ENCODE measurements at places on chromosomes 13 and 19.

- DNase-seq: no peak
Observed at GRCh38 chr19:19552798-19553197, 14.7 kb downstream of the CILP2 start.

DNA sequence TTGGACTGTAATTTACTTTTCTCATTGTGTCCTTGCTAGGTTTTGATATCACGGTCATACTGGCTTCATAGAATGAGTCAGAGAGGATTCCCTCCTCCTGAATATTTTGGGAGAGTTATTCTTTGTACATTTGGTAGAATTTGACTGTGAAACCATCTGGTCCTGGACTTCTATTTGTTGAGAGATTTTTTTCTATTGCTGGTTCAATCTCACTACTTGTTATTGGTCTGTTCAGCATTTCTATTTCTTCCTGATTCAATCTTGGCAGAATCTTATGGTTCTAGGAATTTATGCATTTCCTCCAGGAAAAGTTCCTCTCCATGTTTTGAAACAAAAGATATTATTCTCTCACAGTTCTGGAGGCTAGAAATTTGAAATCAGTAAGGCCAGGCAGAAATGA is 4.9 kb upstream of the CD33 start:
- no peak for DNase-seq

GRCh38 chr13:68748038-68748437 is 1359.6 kb upstream of the ATXN8OS start:
- no peak for DNase-seq

- DNase-seq: no peak
Observed at GRCh38 chr13:112832811-112833210, 136.2 kb upstream of the MCF2L start.

GRCh38 chr13:19818223-19818842 is 35.6 kb upstream of the PSPC1 start:
- DNase-seq: no peak

- DNase-seq: no peak
Observed at GRCh38 chr13:79655509-79655908, 174.6 kb downstream of the NDFIP2 start.

DNA sequence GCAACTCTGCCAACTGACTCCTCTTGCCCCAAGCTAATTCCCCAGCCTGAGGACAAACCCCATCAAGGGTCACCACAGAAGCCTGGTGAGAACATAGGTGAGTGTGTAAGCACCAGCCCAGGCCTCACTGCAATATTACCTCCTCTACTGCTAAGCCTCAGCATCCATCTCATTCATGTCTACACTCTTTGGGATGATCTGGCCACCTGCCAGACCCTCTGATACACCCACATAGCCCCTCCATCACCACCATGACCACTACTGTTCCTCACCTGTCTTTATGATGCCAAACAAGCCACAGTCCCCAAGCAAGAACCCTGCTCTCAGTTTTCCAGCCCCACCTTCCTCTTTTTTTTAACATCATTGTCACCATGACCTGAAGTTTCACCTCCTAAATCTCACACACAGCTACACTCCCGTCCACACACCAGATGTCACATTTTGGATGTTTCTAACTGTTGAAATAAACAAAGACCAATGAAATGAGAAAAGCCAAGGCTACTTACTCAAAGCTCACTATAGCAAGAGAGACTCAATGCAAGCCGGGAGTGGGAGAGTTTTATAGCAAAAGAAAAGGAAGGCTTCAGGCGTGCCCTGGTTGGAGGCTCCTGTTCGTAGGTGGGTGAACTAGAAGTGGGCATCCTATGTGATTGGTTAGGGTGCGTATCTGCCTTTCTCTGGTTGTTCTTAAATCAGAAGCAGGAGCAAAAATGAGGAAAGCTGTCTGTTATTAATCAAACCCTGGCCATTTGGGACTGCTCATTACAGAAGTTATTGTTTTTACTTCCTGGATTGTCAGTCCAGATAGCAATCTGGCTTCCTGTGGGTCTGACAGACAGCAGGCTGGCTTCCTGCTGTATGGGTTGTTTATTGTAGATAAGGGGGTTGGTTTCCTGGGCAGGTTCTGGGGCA is 2.0 kb downstream of the ZNF792 start:
- peak; percentile 63 for DNase-seq

DNA sequence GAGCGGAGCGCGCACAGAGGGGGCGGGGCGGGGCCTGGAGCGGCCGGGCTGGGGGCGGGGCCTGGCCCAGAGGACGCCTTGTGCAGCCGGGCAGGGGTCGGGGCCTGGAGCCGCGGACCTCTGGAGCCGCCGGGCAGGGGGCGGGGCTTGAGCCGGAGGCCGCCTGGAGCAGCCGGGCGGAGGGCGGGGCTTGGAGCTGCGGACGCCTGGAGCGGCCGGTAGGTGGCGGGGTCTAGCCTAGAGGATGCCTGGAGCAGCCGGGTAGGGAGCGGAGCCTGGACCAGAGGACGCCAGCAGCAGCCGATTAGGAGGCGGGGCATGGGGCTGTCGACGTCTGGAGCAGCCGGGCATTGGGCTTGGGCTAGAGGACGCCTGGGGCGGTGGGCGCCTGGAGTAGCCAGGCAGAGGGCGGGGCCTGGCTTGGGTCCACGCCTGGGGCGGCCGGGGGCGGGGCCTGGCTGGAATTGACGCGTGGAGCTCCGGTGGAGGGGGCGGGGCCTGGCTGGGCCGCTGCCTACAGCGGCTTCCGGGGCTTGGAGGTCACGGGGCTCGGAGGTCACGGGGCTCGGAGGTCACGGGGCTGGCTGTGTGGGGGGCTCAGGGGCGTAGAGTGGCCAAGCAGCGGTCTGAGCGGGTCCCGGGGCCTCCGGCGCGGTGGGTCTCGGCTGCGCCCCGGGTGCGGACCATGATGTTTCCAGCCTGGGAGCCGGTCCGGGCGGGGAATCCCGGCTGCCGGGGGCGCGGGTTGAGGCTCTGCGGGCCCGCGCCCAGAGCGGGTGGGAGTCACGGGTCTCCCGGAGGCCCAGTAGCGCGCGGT is at the start of gene ANKRD10:
Gene ANKRD10 (minus strand): TSS at position 13 of the 817 bp plus-strand sequence. CDS start 135 bp downstream, outside the sequence.
- peak; percentile 94 for DNase-seq

- no peak for DNase-seq
Observed at GRCh38 chr13:31731921-31732320, 7.4 kb upstream of the RXFP2 start.

- DNase-seq: no peak
Observed at GRCh38 chr19:48421548-48421947, 24.2 kb upstream of the GRWD1 start.

DNA sequence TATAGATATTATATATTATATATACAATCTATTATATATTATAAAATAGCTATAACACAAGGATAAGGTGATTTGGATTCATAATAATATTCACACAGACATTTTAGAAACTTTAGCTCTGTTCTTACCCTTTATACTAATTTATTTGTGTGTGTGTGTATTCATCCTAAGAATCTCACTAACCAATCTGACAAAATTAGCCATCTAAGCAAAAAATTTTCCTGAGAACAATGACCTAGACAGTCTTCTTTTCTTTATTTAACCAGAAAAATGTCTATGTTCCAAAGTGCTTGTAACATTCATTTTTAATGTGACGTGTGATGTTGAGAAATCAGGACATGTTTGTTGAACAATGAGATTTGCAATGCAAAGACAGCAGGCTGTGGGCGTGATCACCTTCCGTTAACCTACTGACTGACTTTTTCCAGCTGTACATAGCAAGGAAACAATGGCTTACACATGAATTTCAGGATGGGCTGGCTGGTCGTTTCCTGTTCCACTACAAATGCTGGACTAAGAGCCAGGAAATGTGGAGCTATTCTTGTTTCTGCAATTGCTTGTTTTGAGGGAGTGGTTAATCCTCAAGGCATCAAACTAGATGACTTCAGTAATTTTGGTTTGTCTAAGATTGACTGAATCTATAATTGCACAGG is 634.6 kb upstream of the ARGLU1 start:
- DNase-seq: no peak

DNA sequence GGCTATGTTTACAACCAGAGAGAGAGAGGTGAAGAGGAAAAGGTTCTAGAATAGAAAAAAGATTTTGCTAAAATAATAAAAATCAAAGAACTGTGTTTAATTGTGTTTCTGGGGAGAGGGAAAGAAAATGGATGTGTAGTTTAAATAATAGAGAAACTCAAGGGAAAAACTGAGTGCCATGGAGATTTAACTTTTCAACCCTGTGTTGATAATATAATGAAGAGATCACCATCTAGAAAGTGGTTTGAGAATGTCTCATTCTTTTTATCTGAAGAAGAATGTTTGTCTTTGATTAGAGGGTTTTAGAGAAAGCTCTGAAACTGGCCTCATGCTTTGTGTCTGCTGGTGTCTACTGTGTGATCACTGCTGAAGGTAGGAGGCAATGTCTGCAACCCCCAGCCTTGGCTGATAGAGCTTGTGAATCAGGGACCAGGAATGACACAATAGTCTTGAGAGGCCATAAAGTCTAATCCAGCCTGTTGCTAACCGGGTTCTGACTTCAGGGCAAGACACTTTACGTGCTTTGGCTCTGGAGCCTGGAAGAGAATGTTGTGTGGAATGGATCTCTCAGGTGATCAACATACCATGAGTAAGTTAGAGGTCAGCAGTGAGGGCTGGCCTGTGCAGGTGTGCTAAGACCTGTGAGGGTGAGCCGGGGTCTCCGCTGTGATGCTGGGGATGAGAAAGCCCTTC is 5.4 kb downstream of the COL4A2 start:
- no peak for DNase-seq

DNA sequence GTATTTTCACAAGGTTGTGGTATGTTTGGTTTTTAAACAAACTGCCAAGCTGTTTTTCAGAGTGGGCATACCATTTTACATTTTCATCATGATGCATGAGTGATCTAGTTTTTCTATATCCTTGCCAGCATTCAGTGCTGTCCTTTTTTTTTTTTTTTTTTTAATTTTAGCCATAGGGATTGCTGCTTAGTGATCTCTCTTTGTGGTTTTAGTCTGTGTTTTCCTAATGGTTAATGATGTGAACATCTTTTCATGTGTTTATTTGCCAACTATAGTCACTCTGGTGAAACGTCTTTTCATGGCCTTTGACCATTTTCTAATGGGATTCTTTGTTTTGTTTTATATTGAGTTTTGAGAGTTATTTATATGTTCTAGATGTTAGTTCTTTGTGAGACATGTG is 59.7 kb downstream of the SHISA2 start:
- DNase-seq: no peak

DNA sequence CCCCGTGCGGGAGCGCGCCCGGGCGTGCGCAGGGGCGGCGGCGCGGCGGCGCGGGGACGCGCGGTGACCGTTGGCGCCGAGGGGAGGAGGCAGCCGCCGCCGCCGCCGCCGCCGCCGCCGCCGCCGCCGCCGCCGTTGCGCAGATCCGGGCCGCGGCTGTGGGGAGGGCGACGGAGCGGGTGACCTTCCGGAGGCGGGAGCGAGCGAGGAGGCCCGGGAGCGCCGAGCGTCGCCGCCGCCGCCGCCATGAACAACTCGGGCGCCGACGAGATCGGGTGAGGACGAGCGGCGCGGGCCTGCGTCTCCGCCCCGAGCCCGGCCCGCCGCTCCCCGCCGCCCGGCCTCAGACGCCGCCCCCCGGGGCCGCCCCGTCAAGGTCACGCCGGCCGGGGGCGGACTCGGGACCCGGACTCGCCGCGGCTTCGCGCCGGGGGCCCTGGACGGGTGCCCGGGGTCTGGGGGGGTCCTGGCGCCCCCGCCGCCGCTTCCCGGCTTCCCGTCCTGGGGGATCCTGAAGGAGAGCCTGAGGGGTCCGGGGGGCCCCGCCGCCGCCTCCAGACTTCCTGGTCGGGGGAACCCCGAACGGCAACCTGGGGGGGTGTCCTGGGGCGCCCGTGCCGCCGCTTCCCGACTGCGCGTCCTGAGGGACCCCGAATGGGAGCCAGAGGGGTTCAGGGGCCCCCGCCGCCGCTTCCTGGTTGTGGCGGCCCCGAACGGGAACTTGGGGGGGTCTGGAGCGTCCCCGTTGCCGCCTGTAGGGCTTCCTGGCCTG is at the start of gene DAZAP1:
Gene DAZAP1 (plus strand): TSS at position 59 of the 772 bp plus-strand sequence. CDS start 188 bp downstream, at position 247.
- DNase-seq: no peak

DNA sequence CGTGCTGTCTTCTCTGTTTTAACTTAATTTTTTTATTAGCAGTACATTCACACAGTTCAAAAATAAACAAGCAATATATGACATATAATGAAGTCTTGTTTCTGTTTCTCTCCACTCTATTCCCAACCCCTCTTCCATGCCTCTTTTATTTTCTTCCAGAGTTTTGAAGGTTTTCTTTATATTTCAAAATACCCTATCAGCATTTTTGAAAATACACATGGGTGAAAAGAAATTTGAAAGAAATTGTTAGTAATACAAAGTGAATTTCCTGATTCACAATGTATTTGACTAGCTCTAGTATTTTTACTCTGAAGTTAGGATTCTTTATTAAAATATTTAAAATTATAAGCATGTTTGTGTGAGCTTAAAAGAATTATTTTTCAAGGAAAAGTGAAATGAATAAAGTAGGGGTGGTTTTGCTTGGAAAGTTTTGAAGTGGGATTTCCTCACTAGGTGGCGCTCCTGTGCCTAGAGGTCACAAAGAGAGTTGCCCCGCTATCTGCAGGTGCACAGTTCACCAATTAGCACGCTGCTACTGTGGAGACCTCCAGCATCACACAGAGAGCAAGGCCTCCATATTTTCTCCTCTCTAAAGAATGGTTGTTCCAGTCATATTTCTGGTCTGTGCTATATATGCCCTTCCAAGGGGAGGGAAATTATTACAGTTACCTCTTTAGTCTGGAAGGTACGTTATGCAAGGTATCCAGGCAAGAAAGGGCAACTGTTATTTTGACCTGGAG is 37.6 kb downstream of the SOX21 start:
- DNase-seq: peak; percentile 17

GRCh38 chr19:6767081-6767356 is 216 bp downstream of the SH2D3A start:
- DNase-seq: no peak
